Peyer's patch (tissue), 4 donors: ENCODE measurements at places on chromosomes 13 and 19. TPM values are rescaled to one million over a fixed set of nuclear protein-coding genes. Genes with fewer than 3 reads are reported as not detected.

Gene C19orf25
- total RNA-seq = 35.5 TPM

DNA sequence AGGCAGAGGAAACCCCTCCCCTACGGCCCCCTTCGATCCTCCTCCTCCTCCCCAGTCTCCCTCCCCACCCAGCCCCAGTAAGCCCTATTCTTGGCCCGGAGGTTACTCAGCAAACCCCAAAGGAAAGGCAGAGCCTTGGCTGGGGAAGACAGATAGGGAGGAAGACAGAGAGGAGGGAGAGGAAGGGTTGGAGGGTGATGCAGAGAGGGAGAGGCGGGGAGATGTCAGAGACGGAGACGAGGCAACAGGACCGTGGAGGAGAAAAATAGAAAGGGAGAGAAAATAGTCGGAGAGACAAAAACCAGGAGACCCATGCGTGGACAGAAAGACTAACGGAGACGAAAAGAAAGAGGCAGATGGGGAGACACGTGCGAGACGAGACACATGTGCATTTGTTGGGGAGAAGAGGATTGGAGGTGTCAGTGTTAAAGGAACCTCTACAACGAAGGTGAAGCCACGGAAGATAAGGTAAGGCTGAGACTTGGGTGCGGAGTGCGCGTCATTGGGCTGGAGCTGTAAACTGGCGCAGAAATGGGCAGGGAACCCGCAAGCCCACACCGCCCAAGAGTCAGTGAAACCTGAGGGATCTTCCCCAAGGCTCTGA, 2.9 kb downstream of the TGFB1 start:
- peaks cover 21% of the 10 kb centered on the region for H3K36me3 ChIP-seq
- H3K4me1 ChIP-seq = no peaks in the 10 kb centered on the region
- peak overlapping the region; percentile 91 for H3K27ac ChIP-seq
- DNase-seq = no peak

Gene MYH14
- 475 TPM for total RNA-seq

- H3K27ac ChIP-seq = peak overlapping the region; percentile 63
- H3K27me3 ChIP-seq = no peaks in the 10 kb centered on the region
- H3K4me1 ChIP-seq = peaks cover 7% of the 10 kb centered on the region
Measured at GRCh38 chr13:98368019-98368418, 190.9 kb upstream of the RNF113B start.

DNA sequence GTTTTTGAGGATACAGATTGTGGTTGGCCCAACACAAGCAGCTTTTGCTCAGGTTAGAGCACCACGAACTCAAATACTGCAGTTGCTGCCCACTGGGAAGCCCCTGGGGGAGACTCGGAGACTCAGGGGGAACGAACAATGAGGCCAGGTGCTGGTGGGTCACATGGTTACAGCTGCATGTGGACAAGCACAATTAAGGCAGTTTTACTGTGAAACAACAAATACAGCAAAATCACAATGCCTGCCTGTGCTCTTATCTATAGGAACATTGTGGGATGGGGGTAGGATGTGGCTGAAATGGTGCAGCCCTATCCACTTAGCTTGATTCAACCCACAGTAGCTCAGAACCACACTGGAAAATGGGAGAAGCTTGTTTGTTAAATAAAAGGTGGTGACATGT, 119.7 kb upstream of the SPATA13 start:
- DNase-seq = no peak
- no peaks in the 10 kb centered on the region for H3K27me3 ChIP-seq
- no peaks in the 10 kb centered on the region for H3K4me1 ChIP-seq

Gene CALR3
- not detected for total RNA-seq

Gene TMEM59L
- not detected for total RNA-seq

DNA sequence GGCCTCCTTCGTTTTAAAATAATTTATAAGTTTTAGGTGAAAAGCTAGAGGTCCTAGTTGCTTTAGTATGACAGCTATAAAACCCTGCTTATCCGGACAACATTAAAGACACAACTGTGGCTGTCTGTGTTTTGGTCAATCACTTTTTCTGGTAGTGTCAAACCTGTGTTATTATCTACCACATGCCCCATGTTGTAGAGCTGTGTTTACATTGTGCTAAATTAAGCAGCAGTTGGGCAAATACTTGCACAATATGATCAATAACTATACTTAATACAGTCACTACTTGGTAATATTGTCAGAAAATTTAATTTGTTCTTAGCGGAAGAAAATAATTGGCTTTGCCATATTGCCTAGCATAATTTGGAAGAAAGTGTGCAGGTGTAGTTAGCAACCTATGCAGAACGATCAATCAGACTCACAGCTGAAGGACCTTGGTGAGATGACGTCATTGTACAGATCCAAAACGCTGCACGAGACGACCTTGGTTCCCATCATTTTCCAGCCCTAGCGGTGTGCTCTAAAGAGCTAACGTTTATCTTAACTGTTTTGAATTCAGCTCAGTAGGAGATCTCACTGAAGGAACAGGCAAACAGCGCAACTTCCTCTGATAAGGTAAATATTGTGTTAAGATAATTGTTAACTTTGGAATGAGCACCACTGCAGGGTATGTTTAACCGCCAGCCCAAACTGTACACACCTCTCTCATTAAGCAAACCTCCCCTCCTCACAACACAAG, 476.6 kb downstream of the IRS2 start:
- H3K27me3 ChIP-seq = no peaks in the 10 kb centered on the region
- no peak overlapping the region for H3K4me3 ChIP-seq
- H3K4me1 ChIP-seq = no peaks in the 10 kb centered on the region
- no peak for DNase-seq
- no peaks in the 10 kb centered on the region for H3K36me3 ChIP-seq

DNA sequence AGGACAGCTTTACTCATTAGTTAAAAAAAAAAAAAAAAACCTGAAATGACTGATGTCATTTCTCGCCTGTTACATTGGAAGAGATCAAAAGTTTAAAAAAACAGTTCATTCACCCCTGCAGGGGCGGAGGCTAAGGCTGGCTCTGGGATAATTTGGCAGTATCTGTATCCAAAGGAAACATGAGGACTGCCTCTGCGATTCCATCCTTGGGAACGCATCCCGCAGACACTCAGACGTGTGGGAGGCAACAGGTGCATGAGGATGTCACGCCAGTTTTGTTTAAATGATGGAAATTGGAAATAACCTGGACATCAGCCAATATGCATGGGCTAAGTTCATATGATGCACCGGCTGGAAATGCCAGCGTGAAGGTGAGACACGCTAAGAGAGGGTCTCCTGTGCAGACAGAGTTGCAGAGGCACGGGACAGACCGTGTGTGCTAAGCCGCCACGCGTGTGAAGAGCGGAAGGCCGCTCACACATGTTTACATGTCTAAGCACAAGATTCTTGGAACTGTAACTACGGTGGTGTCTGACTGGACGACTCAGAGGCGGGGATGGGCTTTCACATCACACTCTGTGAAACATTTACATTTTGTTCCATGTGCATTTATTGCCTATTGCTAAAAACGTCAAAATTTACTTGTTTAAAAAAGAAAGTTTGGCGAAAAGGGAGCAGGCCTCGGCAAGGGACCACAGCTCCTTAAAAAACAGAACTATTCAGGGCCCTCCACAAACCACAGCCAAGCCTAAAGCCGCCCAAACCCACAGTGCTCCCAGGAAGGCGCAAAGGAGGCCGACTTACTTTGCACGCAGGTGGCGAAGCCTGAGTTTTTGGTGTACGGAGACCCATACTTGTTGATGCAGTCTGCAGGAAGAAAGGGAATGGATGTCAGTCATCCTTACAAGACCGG, 17.9 kb downstream of the GAS6 start:
- H3K36me3 ChIP-seq = no peaks in the 10 kb centered on the region
- no peaks in the 10 kb centered on the region for H3K27me3 ChIP-seq
- no peak overlapping the region for H3K4me3 ChIP-seq
- H3K4me1 ChIP-seq = no peaks in the 10 kb centered on the region
- DNase-seq = peak; percentile 34
- no peak overlapping the region for H3K27ac ChIP-seq

Gene CEACAM19
- 16.9 TPM for total RNA-seq

- H3K4me3 ChIP-seq = no peak overlapping the region
- H3K36me3 ChIP-seq = no peaks in the 10 kb centered on the region
- H3K27ac ChIP-seq = no peak overlapping the region
- no peaks in the 10 kb centered on the region for H3K27me3 ChIP-seq
- H3K4me1 ChIP-seq = peaks cover 6% of the 10 kb centered on the region
Measured at GRCh38 chr13:112113851-112114250, 46.9 kb downstream of the SOX1 start.

- no peak for DNase-seq
- no peaks in the 10 kb centered on the region for H3K27me3 ChIP-seq
- H3K27ac ChIP-seq = no peak overlapping the region
- no peaks in the 10 kb centered on the region for H3K4me1 ChIP-seq
Measured at GRCh38 chr19:9130965-9131364, 4.2 kb upstream of the OR7G3 start.

DNA sequence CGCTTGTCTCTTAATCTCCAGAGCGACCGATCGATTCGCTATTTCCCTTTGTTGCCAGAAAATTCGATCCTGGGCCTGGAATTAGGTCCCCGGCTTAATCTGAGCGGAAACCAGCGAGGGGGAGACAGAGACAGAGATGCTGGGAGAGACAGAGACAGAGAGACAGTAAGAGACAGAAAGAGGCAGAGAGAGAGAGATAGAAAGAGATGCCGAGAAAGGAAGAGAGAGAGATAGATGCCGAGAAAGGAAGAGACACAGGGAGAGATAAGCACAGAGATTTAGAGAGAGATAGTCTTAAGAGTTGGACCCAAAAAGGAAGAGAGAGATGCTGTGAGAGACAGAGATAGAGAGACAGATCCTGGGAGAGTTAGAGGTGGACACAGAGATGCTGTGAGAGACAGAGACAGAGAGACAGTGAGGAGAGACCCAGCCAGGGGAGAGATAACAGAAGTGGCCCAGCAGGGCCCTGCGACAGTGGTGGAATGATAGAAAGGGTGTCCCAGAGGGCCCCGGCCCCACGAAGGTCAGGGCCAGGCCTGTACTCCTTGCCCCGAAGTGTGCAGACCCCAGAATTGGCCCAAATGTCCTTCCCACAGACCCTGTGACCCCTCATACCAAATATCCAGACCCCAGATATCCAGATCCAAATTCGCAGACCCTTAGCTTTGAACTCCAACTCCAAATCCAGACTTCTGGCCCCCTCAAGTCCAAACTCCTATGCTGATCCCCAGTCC, 1.3 kb downstream of the ERFL start:
- no peak for DNase-seq
- no peak overlapping the region for H3K4me3 ChIP-seq
- H3K4me1 ChIP-seq = peaks cover 19% of the 10 kb centered on the region
- no peaks in the 10 kb centered on the region for H3K36me3 ChIP-seq

Gene ZNF99
- total RNA-seq = not detected

Gene KIR2DL4
- not detected for total RNA-seq

DNA sequence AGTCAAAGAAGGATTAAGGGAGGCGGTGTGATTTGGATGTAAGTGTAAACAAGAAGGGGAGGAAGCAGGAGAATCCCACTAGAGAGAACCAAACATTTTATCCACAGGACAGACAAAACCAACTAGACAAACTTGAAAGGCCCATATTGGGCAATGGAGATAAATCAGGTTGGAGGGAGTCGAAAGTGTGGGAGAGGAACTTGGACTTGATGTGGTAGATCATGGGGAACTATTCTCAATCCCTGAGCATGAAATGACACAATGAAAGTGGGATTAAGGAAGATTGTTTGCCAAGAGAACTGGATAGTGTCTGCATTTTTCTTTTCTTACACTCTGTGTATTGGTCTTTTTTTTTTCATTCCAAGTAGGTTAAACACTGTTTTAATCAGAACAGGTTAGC, 17.9 kb downstream of the GPR183 start:
- no peaks in the 10 kb centered on the region for H3K27me3 ChIP-seq
- no peak overlapping the region for H3K4me3 ChIP-seq
- H3K27ac ChIP-seq = no peak overlapping the region
- peaks cover 26% of the 10 kb centered on the region for H3K4me1 ChIP-seq
- H3K36me3 ChIP-seq = no peaks in the 10 kb centered on the region

Gene THSD8
- not detected for total RNA-seq

Gene OR7A5
- not detected for total RNA-seq

Gene HCN2
- not detected for total RNA-seq

GRCh38 chr19:10889880-10890279, 18.5 kb downstream of the CARM1 start:
- no peaks in the 10 kb centered on the region for H3K36me3 ChIP-seq
- no peak overlapping the region for H3K27ac ChIP-seq
- H3K27me3 ChIP-seq = no peaks in the 10 kb centered on the region
- peaks cover 30% of the 10 kb centered on the region for H3K4me1 ChIP-seq
- DNase-seq = no peak

Gene TYROBP
- 4.2 TPM for total RNA-seq

GRCh38 chr19:40614622-40615411, 13.6 kb downstream of the LTBP4 start:
- peak overlapping the region; percentile 63 for H3K4me3 ChIP-seq
- peak overlapping the region; percentile 89 for H3K27ac ChIP-seq
- H3K4me1 ChIP-seq = no peaks in the 10 kb centered on the region
- DNase-seq = peak; percentile 79
- no peaks in the 10 kb centered on the region for H3K27me3 ChIP-seq
- peaks cover 14% of the 10 kb centered on the region for H3K36me3 ChIP-seq

GRCh38 chr19:38685666-38686529, 38.4 kb downstream of the ACTN4 start:
- peaks cover 25% of the 10 kb centered on the region for H3K4me1 ChIP-seq
- H3K27me3 ChIP-seq = no peaks in the 10 kb centered on the region
- peak overlapping the region; percentile 55 for H3K27ac ChIP-seq
